CD4-positive, alpha-beta T cell treated with Interleukin-4 for 4 hours (primary cell): ENCODE measurements at places on chromosomes 16 and 17.

DNA sequence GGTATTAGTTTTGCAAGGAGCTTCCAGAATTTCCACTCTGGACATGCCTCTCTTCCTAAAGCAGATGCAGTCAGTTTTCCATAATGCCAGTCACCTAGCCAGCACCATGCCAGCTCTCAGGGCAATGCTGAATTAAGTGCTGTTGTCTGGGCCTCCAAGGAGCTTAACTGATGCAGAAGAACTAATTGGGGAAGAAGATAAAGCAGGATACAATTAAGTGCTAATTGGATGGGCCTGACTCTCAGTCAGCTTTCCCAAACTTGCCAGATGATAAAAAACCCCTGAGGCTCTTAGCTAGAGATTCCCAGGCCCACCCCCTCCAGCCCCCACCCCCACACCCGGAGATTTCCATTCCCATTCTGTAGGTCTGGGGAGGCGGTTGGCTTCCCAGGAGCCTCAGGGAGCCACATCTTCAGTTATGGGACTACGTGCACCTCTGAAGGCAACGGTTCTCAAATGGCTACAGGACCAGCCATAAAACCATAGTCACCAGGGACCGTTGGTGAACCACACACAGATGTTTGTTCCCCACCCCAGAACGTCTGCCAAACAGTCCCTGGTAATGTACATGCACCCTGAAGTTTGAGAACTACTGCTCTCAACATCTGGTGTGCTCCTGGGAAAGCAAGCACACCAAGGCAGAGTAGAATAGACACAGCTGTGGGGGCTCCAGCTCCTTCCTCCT is 499.1 kb upstream of the CDH5 start:
- no peak for DNase-seq

DNA sequence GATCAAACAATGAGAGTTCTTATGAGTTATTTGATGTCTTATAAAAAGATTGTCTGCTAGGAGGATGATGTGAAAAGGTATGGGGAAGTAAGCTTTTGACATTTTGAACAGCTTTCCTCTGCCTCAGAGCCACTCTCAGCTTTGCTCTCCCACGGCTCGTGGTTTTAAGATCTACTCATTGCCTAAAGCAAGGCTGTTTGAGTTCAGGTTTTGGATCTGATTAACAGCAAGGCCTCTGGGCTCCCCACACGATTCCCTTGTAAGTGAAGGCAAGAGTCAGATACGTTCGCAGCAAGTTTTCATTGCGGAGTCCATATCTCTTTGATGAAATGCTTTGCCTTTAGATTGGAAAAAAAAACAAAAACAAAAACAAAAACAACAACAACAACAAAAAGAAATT is 515.0 kb upstream of the SALL1 start:
- no peak for DNase-seq

GRCh38 chr16:2385190-2385836 is 43.9 kb upstream of the CCNF start:
- DNase-seq = no peak

DNA sequence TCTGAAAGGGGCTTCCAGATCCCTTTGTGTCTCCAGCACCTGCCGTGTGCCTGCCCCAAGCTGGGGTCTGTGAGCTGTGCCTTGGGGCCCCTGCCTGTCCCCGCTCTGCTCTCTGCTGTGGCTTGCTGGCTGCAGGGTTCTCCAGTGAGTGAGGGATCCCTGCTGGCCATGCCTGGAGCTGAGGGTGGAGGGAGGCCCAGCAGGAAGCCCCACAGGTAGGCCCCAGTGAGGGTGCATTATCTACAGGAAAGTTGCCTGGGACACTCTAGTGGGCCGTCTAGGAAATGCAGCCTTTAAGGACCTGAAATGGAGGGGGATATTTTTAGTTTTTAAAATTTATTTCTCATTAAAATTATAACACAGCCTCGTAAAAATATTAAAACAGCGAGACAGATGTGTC is 50.9 kb downstream of the JPH3 start:
- no peak for DNase-seq

DNA sequence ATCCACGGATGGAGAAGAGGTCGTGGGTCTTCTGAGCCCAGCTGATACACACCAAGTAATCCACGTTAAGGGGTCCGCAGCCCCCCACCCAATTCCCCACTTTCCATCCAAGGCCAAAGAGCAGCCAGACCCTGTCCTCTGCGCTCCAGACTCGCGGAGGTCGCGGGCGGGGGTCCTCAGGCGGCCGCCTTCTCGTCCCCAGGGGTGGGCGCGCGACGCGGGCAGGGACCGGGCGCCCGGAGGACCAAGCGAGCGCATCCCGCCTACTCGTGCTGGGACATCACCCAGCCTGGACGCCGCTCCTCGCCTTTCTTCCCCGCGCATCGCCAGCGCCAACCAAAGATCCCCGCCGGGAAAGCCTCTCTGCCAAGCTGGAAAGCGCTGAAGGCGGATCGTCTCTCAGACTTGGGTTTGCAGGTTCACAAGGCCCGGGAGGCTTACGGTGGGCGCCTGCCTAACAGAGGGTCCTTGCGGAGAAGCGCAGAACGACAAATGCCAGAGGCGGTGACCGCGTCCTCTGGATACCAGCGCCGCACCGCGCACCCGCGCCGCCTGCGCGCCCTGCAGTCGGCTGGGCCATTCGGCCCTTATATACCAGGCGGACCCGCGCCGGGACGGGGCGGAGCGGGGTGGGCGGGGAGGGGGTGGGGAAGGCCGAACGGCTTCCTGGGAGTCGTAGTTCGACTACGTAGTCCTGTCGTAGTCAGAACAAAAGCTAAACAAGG is 471.6 kb downstream of the SOX9 start:
- DNase-seq = peak; percentile 62

- no peak for DNase-seq
Observed at GRCh38 chr17:37025847-37026530, 77.2 kb downstream of the AATF start.

DNA sequence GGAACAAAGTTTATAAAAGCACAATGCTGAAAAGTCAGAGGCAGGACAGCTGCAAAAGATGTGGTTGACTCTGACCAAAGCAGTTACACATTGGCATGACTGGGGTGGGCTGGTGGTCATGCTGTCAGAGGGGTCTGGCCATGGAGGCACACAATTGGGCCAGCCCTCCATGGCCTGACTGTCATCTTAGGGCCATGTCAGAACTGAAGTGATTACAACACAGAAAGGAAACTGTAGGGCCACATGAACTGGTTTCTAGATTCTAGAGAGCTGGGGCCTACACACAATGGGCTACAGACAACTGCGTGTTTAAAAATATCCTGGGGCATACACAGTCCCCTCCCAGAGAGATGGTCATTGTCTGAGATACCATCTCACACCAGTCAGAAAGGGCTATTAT is 380.6 kb downstream of the GRIN2A start:
- DNase-seq = no peak
